ENCODE measurements at places on chromosomes 13 and 19. TPM values are rescaled to one million over a fixed set of nuclear protein-coding genes. Genes with fewer than 3 reads are reported as not detected.

DNA sequence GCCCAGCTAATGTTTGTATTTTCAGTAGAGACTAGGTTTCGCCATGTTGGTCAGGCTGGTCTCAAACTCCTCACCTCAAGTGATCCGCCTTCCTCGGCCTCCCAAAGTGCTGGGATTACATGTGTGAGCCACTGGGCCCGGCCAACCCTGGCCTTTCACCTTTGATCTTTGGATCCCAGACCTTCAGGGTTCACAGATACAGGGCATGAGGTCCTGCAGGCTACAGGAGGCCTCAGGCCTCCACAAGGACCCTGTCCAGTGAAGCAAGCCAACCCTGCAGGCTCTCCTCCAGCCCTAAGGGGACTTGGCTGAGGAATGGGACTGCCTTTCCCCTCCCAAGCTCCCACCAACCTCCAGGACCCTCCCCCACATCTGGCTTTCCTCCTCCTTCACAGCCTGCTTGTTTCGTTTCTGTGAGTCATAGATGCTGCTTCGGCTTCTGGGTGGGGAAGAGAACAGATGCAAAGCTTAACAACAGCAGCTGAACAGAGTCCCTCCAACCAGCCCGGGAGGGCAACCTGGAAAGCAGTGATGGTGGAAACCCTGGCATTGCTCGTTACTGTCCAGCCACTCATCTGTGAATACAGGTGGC is 11.8 kb downstream of the ARHGEF18 start:
- H3K4me3 ChIP-seq = no peak overlapping the region
- H3K27me3 ChIP-seq = 0 out of 2 replicates have a peak, but pooled peaks cover 4% of the 10 kb centered on the region
- H3K36me3 ChIP-seq = no peaks in the 10 kb centered on the region
- no peak for DNase-seq

DNA sequence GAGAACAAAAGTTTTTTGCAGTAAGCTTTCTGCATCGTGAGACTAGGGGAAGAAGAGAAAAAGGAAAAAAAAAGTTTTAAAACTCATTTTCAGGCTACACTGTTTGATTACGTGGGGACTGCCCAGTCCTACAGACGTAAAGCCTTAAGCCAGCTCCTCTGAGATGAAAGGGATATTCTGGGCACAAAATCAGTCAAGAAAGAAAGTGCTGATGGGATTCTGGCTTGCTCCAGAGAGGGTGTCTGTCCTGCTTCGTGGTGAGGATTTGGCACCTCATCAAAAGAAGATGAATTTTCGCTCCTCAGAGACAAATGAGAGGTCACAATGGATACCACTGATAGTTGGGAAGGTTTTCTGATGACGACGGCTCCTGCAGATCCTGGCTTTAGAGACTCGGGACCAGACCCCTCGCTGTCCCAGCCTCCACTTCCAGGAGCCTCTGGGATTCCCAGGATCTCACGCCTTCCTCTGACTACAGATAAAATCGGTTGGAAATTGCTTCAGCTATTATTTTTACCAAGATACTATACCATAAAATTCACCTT is 9.7 kb downstream of the TEX29 start:
- no peak overlapping the region for H3K27ac ChIP-seq
- H3K4me3 ChIP-seq = no peak overlapping the region
- peaks cover 97% of the 10 kb centered on the region for H3K27me3 ChIP-seq
- DNase-seq = no peak
- H3K36me3 ChIP-seq = no peaks in the 10 kb centered on the region

DNA sequence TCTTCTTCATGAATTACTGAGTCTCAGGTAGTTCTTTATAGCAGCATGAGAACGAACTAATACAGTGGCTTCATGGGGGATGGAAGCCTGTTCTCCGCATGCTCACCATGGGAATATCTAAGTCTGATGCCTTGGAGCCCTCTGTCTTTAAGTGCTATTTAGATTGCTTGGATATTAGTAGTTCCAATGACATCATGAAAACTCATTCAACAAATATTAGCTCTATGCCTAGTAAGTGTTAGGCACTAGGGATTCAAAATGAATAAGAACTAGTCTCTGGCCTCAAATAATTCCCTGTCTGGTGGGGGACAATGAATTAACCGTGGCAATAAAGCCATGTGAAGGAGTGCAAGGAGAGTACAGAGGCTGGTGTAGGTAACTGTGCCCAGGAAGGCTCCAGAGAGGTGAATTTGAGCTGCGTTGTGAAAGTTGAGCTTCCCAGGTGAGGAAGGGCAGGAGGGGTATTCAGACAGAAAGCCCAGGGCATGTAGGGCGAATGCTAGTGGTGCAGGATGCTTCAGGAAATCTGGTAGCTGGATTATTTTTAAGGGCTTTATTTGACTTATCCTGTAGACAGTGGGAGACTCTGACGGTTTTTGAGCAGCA is 6.1 kb upstream of the WASF3 start:
- no peaks in the 10 kb centered on the region for H3K4me1 ChIP-seq
- no peak overlapping the region for H3K4me3 ChIP-seq

DNA sequence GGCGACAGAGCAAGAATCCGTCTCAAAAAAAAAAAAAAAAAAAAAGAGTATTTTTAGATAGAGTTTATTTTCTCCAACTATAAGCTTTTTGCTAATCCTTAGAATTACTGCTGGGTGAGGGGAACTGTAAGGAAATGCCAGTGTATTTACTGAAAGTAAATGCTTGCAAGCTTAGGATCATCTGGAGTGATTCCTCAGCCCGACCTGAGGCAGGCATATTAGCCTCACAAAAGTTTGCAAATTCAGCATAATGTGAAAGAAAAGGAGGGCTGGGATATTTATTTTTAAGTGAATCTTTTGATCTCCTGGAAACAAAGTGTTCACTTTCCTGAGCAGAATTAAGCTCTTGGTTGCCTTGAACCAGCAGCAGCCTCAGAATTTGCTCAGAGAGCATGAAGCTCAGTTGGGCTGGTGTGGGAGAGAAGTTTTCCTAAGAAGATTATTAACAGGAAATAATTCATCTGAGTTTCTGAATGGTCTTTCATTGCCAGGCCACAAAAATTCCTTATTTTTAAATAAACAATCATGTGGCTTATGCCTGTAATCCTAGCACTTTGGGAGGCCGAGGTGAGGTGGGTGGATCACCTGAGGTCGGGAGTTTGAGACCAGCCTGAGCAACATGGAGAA is 24.7 kb upstream of the SPATA13 start:
- no peaks in the 10 kb centered on the region for H3K36me3 ChIP-seq
- no peak overlapping the region for H3K27ac ChIP-seq
- no peak for DNase-seq
- no peak overlapping the region for H3K4me3 ChIP-seq
- H3K4me1 ChIP-seq = no peaks in the 10 kb centered on the region

- no peaks in the 10 kb centered on the region for H3K4me1 ChIP-seq
- no peak overlapping the region for H3K4me3 ChIP-seq
- no peaks in the 10 kb centered on the region for H3K27me3 ChIP-seq
- no peak for DNase-seq
- no peaks in the 10 kb centered on the region for H3K36me3 ChIP-seq
Measured at GRCh38 chr13:41562541-41563178, 105.3 kb downstream of the RGCC start.

DNA sequence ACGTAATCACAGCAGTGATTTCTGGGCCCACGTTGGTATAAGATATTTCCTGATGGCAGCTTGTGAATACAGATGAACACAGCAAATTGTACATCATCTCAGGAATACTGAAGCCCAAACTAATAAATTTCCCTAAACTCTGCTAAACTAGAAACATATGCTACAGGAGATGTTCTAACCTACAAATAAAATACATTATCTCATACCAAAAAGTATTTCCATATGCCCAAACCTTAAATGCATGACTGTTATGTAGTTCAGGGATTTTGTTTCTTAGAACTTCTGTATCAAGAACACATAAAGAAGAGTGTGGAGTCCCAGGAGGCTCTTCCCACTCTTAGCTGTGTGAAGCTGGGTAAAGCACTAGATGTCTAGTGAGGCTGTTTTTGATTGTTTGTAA is 138.4 kb downstream of the RFC3 start:
- no peaks in the 10 kb centered on the region for H3K4me1 ChIP-seq
- no peak overlapping the region for H3K27ac ChIP-seq
- DNase-seq = no peak
- no peak overlapping the region for H3K4me3 ChIP-seq
- H3K36me3 ChIP-seq = no peaks in the 10 kb centered on the region
- no peaks in the 10 kb centered on the region for H3K27me3 ChIP-seq

DNA sequence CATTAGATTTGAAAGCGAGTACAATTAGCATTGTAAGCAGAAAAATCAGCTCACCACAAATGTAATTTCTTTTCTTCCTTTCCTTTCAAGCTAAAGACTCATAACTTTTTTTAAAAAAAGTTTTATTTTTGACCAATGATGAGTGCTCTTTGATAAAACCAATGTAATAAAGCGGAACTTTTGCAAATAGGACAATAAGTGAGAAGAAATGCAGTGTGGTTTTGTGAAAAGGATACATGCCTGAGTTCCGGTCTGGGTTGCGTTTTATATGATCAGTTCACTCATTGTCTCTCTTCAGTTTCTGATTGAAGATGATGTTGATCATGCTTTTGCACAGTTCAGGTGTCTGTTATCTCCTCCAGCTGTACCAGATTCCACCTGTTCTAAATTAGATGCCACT is 274.4 kb downstream of the KLF12 start:
- no peak overlapping the region for H3K27ac ChIP-seq
- no peaks in the 10 kb centered on the region for H3K27me3 ChIP-seq
- H3K4me3 ChIP-seq = no peak overlapping the region
- no peak for DNase-seq
- H3K36me3 ChIP-seq = no peaks in the 10 kb centered on the region

DNA sequence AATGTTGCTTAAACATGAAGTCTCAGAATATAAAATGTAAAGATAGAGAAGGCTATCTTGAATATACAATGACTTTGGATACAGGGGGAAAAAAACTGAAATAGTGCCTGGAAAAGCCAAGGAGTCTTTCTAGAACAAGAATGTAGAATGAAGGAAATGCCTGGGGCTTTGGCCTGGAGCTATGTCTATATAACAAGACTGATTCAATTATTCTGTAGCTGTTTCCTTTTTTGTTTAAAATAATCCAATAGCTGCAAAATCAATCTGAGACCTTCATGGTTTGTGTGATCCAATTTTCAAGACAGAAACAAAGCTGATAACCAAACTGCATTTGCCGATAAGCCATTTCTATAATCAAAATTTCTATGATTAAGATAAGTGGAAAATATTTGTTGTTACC is 530.9 kb upstream of the NBEA start:
- H3K27ac ChIP-seq = no peak overlapping the region
- H3K4me1 ChIP-seq = peaks cover 16% of the 10 kb centered on the region
- no peaks in the 10 kb centered on the region for H3K36me3 ChIP-seq
- DNase-seq = no peak

GRCh38 chr13:95338905-95339304 is 37.7 kb upstream of the ABCC4 start:
- H3K4me1 ChIP-seq = no peaks in the 10 kb centered on the region
- H3K27me3 ChIP-seq = no peaks in the 10 kb centered on the region
- H3K36me3 ChIP-seq = no peaks in the 10 kb centered on the region
- no peak overlapping the region for H3K4me3 ChIP-seq

GRCh38 chr13:108227651-108228272 is 9.6 kb downstream of the ABHD13 start:
- DNase-seq = no peak
- no peaks in the 10 kb centered on the region for H3K27me3 ChIP-seq
- H3K4me1 ChIP-seq = peaks cover 5% of the 10 kb centered on the region
- H3K27ac ChIP-seq = no peak overlapping the region
- no peak overlapping the region for H3K4me3 ChIP-seq

DNA sequence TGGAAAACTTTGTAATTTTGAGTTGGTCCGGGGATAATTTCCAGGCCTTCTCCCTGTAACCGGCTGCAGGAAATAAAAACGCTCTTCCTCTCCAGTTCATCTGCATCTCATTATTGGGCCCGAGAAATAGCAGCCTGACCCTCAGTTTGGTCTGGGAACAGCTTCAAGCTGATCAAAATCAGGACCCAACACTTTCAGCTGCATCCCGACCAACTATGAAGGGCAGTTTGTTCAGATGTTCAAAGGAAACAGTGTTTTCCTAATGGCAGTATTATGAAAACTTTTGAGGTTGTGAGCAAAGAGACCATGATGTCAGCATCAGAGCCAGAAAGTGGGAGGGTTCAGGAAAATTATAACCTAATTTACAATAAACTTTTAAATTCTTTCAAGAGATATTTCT is 35.7 kb downstream of the STK24 start:
- H3K4me3 ChIP-seq = no peak overlapping the region
- H3K36me3 ChIP-seq = peaks cover 8% of the 10 kb centered on the region
- DNase-seq = no peak
- peaks cover 20% of the 10 kb centered on the region for H3K4me1 ChIP-seq
- no peak overlapping the region for H3K27ac ChIP-seq

DNA sequence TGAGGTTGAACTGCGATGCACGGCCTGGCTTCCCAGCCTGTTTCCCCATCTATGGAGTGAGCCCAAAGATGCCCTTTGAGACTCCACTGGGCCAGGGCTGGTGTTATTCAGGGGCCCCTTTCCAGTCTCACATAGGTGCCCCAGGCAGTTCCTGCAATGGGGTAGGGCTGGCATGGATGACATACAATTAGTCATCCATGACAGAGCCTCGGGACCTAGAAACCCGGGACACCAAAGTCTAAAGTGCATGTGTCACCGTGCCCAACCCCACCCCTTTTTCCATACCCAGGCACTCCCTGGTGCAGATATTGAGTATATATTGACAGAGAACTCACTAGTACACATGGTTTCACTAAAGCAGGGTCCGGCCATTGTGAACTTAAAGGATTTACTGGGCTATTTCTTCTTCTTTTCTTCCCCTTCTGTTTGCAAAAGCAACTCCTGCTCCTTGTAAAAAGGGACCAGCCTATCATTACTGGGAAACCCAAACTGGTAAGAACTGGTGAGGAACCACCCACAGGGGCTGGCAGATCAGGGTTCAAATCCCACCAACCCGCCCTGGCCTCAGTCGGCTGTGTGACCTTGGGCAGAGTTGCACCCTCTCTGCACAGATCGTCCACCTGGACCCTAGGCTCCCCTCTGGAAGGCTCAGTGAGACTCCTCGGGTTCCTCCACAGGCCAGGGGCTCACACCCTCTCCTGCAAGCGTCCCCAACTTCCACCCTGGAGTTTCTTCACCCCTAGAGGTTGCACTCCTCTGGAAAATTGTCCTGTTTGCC is 2.7 kb downstream of the B3GNT3 start:
- peaks cover 16% of the 10 kb centered on the region for H3K36me3 ChIP-seq
- no peaks in the 10 kb centered on the region for H3K27me3 ChIP-seq
- H3K4me1 ChIP-seq = peaks cover 49% of the 10 kb centered on the region
- peak overlapping the region; percentile 98 for H3K27ac ChIP-seq
- DNase-seq = peak; percentile 84
- H3K4me3 ChIP-seq = peak overlapping the region; percentile 83

DNA sequence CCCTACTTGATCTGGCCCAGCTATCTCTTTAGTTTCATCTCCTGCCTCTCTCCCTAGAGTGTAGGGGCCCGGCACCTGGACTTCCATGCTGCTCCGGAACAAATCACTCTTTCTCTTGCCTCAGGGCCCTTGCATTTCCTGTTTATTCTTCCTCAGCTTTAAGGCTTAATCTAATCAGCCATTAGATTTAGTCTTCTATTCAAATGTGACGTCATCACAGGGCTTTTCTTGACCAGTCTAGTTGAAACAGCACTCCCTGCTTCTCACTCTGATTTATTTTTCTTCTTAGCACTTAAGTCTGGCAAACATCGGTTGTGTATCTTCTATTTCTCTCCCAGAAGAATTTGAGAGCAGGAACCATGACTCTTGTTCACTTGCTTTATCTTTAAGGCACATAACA is 564.1 kb downstream of the EFNB2 start:
- no peaks in the 10 kb centered on the region for H3K27me3 ChIP-seq
- H3K4me3 ChIP-seq = no peak overlapping the region
- no peak for DNase-seq
- no peak overlapping the region for H3K27ac ChIP-seq
- H3K36me3 ChIP-seq = no peaks in the 10 kb centered on the region

The TMEM259 gene
- 155 TPM for total RNA-seq

The IZUMO2 gene
- total RNA-seq = not detected

The ZNF793 gene
- 7.2 TPM for total RNA-seq

The CEACAM3 gene
- total RNA-seq = not detected

The PRKCG gene
- 5.9 TPM for total RNA-seq

The FOXO1 gene
- 10.5 TPM for total RNA-seq
